Right atrium auricular region (tissue), 2 donors: ENCODE measurements at places on chromosomes 5 and 9. TPM values are rescaled to one million over a fixed set of nuclear protein-coding genes. Genes with fewer than 3 reads are reported as not detected.

Gene OR1J2
- total RNA-seq: not detected

Gene RHOBTB3
- total RNA-seq: 89.9 TPM

Gene SIT1
- not detected for total RNA-seq

Gene ZBTB5
- total RNA-seq: 9.9 TPM

DNA sequence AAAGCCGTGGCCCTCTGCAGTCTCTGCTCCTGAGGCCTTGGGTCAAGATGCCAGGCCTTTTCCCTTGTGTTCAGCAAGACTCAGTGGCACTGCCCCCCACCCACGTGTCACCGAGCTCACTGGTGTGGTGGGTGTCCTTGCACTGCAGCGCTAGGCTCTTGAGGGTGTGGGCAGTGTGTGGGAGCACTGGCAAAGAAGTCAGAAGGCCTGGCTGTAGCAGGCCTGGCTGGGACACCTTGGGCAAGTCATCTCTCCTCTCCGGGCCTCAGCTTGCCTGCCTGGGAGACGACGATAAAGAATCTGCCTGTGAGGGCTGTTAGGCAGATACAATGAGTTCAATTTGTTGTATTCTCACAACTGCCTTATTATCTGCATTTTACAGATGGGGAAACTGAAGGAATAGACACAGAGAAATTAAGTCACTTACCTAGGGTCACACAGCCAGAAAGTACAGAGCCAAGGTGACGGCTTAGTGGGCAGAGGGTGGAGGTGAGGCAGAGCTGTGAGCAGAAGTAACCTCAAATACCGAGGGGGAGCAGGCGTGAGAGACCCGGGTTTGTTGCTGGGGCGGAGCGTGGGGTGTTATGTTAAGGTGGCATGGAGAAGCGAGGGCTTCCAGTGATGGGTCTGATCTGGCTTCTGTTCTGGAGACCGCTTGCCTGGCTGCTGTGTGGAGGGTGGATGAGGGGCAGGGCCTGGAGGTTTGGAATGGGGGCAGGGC is 1.4 kb downstream of the TSPAN17 start:
- no peaks in the 10 kb centered on the region for H3K27me3 ChIP-seq
- no peaks in the 10 kb centered on the region for H3K4me1 ChIP-seq
- no peak for DNase-seq
- peaks cover 10% of the 10 kb centered on the region for H3K36me3 ChIP-seq
- peak overlapping the region; percentile 78 for H3K27ac ChIP-seq

- no peaks in the 10 kb centered on the region for H3K27me3 ChIP-seq
- H3K36me3 ChIP-seq: peaks cover 89% of the 10 kb centered on the region
- DNase-seq: no peak
- H3K4me3 ChIP-seq: no peak overlapping the region
Measured at GRCh38 chr9:130627896-130628792, 36.2 kb upstream of the PRDM12 start.

GRCh38 chr5:135574493-135574892 is 4.3 kb downstream of the CXCL14 start:
- peaks cover 9% of the 10 kb centered on the region for H3K27me3 ChIP-seq
- no peak overlapping the region for H3K4me3 ChIP-seq
- no peak for DNase-seq
- H3K4me1 ChIP-seq: no peaks in the 10 kb centered on the region
- H3K36me3 ChIP-seq: no peaks in the 10 kb centered on the region

GRCh38 chr9:136286987-136287379 is 16.9 kb downstream of the CCDC187 start:
- peaks cover 14% of the 10 kb centered on the region for H3K4me1 ChIP-seq
- H3K27ac ChIP-seq: no peak overlapping the region
- H3K36me3 ChIP-seq: no peaks in the 10 kb centered on the region
- no peak overlapping the region for H3K4me3 ChIP-seq

DNA sequence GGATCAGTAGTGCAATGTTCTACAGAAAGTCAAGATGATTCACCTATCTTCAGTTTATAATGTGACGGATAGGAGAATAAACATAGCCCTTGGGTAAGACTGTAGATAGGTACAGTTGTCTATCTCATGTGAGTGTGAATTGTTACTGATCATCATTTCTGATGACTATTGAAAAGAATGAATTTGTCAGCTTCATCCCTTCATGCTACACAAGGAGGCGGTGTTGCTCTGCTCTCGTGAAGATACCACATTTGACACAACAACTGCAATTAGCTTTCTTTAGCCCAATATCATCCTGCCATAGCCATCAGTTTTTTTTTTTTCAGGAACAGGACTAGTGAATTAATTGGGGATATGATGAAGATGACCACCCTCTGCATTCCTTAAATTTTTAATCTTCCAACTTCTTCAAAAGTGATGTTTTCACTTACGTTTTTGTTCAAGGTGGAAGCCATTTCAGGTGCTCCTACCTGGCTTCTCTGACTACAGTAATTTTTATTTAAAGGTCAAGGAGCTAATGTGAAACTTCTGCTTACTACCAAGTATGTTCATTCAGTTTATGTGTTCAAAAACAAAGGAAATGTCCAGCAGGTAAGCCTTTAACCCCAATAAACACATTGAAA is 152.9 kb upstream of the MOCS2 start:
- H3K4me3 ChIP-seq: no peak overlapping the region
- H3K27ac ChIP-seq: no peak overlapping the region
- DNase-seq: no peak
